ENCODE measurements at places on chromosomes 12 and 14.
A peak's percentile ranks its signal among the peaks of the same experiment; 100 is the strongest.

GRCh38 chr14:31932675-31933074 lies 144.4 kb upstream of the ARHGAP5 start:
- no peak for DNase-seq

DNA sequence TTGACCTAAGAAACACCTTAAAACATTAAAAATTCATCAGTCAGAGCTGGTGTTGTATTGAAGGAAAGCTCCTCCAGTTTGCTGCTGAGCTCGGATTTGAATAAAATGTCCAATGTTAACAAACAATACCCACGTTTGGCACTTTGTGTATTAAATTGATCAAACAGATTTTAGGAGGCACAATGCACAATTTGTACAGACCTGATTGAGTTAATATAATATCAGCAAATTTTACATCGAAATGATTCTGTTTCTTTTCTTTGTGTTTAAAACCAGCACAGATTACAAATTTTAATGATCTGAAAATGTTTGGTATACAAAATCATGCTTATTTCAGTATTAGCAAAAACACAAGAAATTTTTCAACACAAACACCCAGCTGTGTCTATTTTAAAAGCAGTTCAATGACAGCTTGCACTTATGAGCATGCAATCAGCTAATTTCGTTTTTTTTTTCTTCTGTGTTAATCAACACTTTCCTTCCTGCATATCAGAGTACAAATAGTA lies 2.8 kb upstream of the FOXG1 start:
- DNase-seq = no peak

GRCh38 chr14:76884853-76885276 lies 58.7 kb downstream of the LRRC74A start:
- DNase-seq = no peak

DNA sequence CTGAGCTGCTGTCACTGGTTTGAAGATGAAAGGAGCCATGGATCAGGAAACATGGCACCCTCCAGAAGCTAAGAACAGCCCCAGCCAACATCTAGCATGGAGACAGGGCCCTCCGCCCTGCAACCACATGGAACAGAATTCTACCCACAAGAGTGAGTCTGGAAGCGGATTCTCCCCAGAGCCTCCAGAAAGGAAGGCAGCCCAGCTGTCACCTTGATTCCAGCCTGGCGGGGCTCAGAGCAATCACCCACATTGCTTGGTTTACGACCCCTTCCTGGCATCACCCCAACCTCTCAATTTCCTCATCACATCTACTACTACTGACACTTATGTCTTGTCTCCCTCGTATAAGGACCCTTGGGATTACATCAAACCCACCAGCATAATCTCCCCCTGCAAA lies 38.5 kb downstream of the OAS2 start:
- no peak for DNase-seq

DNA sequence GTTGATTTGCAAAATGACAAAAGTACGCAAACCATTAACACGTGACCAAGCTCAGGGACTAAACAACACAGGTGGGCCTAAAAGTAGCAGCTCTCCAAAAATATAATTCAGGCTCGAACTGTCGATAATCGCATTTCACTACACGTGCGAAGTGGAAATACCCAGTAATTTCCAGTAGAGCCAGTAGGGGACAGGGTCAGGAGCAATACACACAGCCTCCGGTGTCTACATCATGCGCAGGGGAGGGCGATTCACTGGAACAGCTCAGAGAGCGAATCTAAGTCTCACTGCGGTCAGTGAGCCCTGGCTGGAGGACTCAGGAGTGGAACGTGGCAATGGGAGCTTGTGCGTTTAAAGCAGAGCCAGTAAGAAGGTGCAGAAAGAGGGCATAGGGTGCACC lies 40.4 kb downstream of the SETD3 start:
- no peak for DNase-seq

DNA sequence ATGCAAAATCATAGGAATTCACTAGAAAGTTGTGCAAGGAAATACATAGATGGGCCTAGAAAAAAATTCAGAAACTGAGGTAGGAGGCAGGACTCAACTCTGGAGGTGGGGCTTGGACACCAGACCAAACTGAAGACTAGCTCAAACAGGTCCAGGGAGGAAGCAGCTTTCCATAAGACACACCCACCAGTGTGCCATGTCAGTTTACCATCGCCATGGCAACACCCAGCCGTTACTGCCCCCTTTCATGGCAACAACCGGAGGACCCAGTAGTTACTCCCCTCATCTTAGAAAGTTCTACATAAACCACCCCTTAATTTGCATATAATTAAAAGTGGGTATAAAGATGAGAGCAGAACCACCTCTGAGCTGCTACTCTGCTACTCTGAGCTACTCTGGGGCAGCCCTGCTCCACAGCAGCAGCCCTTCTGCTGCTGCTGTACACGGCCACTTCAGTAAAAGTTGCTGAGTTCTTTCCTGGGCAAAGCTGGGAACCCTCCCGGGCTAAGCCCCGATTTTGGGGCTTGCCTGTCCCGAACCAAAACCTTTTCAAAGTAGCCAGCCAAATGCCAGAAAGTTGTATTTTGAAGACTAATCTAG lies 30.8 kb upstream of the NINJ2 start:
- no peak for DNase-seq

DNA sequence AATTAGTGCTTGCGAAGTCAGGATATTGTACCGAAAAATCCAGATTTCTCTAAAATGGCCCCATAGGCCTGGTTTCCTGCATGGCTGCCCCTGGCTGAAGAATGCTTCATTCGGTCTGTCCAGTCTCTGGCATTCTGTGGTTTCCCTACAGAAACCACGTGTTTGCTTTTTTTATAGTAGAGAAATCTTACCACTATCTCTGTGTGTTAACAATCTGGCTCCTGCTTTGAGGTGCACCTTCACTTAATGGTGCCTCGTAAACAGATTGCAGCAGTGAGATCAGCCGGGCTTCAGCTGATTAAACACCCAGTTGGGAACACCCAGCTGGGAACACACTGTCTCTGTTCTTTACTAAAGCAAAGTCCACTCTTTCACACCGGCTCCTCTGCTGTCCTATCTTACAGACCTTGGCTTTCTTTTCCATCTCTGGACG lies 6.7 kb upstream of the DNAAF2 start:
- no peak for DNase-seq

DNA sequence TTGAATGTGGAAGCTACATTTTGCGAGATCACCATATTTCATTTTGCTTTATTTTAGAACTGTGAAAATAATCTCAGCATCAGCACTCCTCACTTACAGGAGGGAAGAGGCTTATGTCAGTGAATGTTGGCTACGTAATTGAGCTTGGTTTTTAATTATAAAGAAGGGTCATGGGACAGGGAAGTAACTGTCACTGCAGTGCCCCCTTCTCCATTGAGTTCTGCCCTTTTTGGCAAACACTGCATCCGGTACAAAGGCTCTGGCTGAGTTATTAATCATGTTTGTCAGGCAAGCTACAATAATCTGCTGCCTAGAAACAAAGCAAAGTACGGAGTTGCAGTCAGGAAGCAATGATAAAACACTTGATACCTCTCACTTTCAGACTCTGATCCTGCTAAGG lies 546.7 kb downstream of the SNAPC1 start:
- no peak for DNase-seq

DNA sequence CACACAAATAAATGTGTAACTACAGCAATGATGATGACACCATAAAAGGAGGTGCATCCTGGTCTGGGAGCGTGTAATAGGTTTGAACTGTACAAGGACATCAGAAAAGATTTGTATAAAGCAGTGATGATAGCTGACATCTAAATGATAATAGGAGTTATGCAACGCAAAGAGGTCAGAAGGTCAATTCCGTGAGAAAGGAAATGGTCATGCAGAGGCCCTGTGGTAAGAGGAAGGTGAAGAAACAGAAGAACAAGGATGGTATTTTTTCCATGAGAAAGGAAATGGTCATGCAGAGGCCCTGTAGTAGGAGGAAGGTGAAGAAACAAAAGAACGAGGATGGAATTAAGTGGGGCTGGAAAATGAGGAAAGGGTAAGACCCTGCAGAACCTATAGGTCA lies 106.7 kb upstream of the TMPO start:
- DNase-seq = no peak

GRCh38 chr14:104561124-104561557 lies 18.4 kb upstream of the C14orf180 start:
- DNase-seq = no peak

DNA sequence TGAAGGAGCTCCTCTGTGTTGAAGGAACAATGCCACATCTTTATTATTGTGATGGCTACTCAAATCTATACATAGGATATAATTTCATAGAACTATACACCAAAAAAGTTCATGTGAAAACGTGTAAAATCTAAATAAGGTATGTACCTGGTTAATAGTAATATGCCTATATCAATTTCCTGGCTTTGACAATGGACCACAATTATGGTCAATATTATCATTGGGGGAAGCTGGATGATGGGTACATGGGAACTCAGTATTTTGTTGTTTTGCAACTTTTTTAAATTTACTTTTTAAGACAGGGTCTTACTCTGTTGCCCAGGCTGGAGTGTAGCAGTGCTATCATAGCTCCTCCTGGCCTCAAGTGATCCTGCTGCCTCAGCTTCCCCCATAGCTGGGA lies 270.7 kb downstream of the TMEM132C start:
- no peak for DNase-seq

- no peak for DNase-seq
Observed at GRCh38 chr12:42706321-42706720, 116.8 kb upstream of the PRICKLE1 start.

DNA sequence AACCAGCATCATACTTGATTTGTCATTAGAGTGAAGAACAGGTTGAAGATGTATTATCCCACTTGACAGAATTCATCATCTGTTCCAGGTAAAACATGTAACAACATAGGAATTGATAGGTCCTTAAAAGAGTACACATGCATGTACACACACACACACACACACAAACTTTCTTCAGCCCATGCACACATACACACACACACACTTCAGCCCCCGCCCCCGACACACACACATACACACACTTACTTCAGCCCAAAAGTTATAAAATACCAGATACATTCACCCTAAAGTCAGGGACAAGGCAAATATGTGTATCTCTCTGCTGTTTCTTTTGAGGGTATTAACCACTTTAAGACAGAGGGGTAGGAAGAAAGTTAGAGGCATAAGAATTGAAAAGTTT lies 15.4 kb downstream of the CAND1 start:
- no peak for DNase-seq

DNA sequence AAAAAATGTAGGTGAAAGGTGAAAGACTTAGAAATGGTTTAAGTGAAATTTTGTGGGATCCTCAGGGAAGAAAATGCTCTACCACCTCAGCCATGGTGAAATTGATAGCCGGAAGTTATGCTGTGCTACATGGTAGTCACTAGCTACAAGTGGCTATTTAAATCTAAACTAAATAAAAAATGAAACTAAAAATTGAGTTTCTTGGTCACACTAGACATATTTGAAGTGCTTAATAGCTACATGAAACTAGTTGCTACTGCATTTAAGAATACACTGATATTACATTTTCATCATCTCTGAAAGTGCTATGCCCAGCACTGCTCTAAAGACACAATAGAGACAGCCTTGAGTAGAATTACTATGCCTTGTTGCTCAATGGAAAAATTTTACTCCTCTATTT lies 10.3 kb upstream of the SLCO1B3 start:
- DNase-seq = no peak

DNA sequence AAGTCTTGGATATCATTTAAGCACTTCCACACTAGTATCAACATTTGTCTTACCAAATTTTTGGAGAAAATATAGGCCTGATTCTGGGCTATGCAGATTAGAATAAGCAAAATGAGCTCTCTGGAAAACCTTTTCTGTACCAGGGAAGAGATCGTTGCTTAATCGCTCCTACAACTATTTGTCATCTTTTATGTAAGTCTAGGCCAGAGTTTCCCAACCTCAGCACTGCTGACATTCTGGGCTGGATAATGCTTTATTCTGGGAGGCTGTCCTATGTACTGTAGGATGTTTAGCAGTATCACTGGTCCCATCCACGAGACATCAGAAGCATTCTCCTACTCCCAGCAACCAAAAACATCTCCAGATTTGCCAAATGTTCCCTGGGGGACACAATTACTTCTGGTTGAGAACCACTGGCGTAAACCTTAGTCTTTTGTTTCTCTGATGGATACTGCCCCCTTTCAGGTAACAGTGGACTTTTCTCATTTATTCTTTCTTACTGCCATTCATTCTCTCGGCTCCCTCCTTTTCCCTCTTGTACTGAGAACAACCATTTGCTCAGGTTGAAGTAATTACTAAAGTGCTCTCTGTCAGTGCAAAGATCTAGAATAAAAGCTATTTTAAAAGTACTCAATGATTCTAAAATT lies 316.9 kb upstream of the E2F7 start:
- no peak for DNase-seq

- peak; percentile 80 for DNase-seq
Observed at GRCh38 chr14:55129086-55129427, at the start of gene LGALS3. Gene LGALS3 (plus strand): TSS chr14:55129252. CDS start chr14:55137374, 8,122 bp downstream.

GRCh38 chr12:130155416-130156073 lies 6.7 kb upstream of the FZD10 start:
- DNase-seq = no peak

GRCh38 chr12:43273467-43273866 lies 278.5 kb downstream of the ADAMTS20 start:
- DNase-seq = no peak

DNA sequence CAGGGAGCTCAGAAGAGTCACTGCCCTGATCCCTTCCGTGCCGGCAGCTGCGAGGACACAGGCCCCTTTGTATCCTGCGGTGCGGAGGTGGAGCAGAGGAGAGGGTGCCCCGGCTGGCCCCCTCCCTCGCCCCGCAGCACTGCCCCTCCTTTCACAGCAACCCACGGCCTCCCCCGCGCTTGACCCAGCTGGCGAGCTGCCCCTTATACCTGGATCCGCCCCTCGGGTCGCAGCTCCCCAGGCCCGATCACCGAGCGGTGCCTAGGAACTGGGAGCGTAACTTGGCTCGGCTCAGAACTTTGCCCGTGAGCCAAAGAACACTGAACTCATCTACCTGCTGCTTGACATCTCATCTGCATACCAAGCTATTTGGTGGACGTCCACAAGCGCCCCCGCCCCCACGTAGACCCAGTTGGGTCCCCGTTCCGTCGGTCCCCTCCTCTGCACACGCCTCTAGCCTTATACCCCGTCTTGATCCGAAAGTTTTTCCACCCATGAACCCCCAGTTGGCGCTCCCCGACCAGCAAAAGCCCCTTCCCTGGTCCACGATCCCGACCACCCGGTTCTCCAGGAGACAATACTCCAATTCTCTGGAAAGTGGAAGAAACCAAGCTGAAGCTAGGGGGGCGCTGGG lies 697 bp upstream of the DNAJC14 start:
- no peak for DNase-seq

GRCh38 chr12:91332302-91332701 lies 149.7 kb upstream of the DCN start:
- DNase-seq = no peak

- DNase-seq = peak; percentile 90
Observed at GRCh38 chr12:26126340-26127284, 1.8 kb upstream of the BHLHE41 start.

GRCh38 chr14:99183311-99183710 lies 88.7 kb downstream of the BCL11B start:
- DNase-seq = no peak

GRCh38 chr12:67826946-67827720 lies 162.1 kb upstream of the IFNG-AS1 start:
- DNase-seq = peak; percentile 42

GRCh38 chr12:44972746-44973421 lies 78.0 kb downstream of the DBX2 start:
- peak; percentile 39 for DNase-seq
